Activated T-cell treated with anti-CD3 and anti-CD28 coated beads for 4 hours (primary cell): ENCODE measurements at places on chromosomes 11 and 22.

GRCh38 chr22:37571258-37571991 is 8.5 kb downstream of the LGALS2 start:
- DNase-seq: no peak

- no peak for DNase-seq
Observed at GRCh38 chr22:35506259-35506570, 34.4 kb upstream of the RASD2 start.

GRCh38 chr11:778976-779954 is 2.0 kb upstream of the GATD1 start:
- DNase-seq: no peak

- DNase-seq: no peak
Observed at GRCh38 chr11:39542460-39542859, 1917.0 kb downstream of the LRRC4C start.

- no peak for DNase-seq
Observed at GRCh38 chr11:69062873-69063651, 14.3 kb downstream of the TPCN2 start.
